ENCODE measurements at places on chromosomes 16 and 17. TPM values are rescaled to one million over a fixed set of nuclear protein-coding genes. Genes with fewer than 3 reads are reported as not detected.
A peak's percentile ranks its signal among the peaks of the same experiment; 100 is the strongest.

HSD17B2 gene
- total RNA-seq: not detected

GRCh38 chr16:69145658-69146057 is 13.2 kb downstream of the UTP4 start:
- H3K27me3 ChIP-seq: no peaks in the 10 kb centered on the region
- DNase-seq: peak; percentile 59
- peak overlapping the region; percentile 25 for H3K27ac ChIP-seq
- H3K36me3 ChIP-seq: no peaks in the 10 kb centered on the region
- H3K4me1 ChIP-seq: no peaks in the 10 kb centered on the region
- no peak overlapping the region for H3K4me3 ChIP-seq

- DNase-seq: peak; percentile 99
- peak within 1 kb of the TSS; percentile 76 for H3K27ac ChIP-seq
- H3K4me3 ChIP-seq: peak within 1 kb of the TSS; percentile 79
- H3K36me3 ChIP-seq: no peaks in the 10 kb centered on the region
- peaks cover 9% of the 10 kb centered on the region for H3K4me1 ChIP-seq
- H3K27me3 ChIP-seq: no peaks in the 10 kb centered on the region
Observed at GRCh38 chr17:57849874-57850754, at the start of gene MRPS23. MRPS23 (minus strand) TSS chr17:57850044; CDS start chr17:57850010, 34 bp downstream.

DNA sequence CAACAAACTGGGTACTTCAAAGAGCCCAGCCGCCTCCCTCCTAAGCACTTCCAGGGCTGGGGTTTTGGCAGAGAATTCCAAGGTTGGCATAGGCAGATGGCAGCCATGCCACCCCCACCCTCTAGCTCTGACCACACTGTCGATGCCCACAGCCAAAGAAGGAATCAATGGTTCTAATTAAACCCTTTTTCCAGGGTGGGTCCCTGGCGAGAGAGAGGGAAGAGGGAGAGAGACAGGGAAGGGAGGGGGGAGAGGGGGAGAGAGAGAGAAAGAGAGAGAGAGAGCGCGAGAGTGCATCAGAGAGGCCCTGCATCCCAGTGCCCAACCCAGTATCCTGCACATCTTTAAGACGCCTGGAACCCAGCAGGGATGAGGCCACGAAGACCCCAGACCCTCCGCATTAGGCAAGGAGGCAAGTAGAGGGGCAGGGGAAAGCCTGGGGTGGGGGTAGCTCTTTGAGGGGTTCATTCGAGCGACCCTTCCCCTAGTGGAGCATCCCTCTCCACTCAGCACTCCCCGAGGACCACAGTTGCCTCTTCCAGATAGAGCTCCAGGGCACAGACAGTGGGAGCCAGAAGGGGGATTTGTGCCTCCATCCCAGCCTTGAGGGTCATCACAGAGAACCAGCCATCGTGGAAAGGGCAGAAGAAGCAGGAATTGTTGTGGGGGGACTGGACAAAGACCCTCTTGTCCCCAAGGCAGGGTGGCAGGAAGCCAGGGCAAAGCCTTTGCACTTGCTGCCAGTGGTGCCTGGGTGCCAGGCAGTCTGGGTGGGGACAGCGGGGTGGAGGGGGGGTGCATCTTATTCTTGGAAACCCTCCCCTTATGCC is 2.6 kb downstream of the SRCIN1 start:
- DNase-seq: no peak
- no peak overlapping the region for H3K27ac ChIP-seq
- H3K36me3 ChIP-seq: no peaks in the 10 kb centered on the region
- H3K27me3 ChIP-seq: no peaks in the 10 kb centered on the region
- H3K4me3 ChIP-seq: no peak overlapping the region
- no peaks in the 10 kb centered on the region for H3K4me1 ChIP-seq

DNA sequence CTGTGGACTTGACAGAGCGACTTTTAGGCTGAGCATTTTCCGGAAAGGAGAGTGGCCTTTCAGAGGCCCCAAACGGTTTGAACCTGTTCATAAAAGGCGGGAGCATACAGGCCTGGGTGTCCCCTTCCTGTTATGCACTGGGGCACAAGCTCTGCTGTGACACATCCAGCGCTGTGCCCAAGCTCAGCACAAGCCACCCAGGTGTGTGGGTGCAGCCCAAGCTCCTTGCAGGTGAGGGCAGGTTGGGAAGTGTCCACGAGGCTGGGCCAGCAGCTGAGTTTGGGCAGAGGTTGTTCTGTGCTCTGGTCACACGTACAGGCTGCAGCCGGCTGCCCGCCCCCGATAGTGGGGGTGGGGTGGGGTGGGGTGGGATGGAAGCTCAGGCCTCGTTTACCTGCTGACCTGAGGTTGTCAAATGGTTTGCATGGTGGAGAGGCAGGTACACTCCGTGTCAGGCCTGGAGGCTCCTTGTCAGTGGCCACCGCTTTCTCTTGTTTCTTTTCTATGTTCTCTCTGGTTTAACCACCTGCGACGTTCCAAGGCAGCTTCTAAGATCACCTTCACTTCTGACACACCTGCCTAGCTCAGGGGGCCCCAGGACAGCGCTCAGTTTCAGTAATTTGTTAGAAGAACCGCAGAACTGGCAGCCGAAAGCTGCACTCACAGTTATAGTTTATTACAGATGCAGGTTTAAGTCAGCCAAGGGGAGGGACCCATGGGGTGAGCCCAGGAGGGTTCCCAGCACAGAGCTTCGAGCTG is 194.7 kb upstream of the CIBAR2 start:
- no peaks in the 10 kb centered on the region for H3K27me3 ChIP-seq
- H3K27ac ChIP-seq: no peak overlapping the region
- H3K36me3 ChIP-seq: no peaks in the 10 kb centered on the region
- no peak overlapping the region for H3K4me3 ChIP-seq
- DNase-seq: no peak
